ENCODE measurements at places on chromosomes 3 and 15.

DNA sequence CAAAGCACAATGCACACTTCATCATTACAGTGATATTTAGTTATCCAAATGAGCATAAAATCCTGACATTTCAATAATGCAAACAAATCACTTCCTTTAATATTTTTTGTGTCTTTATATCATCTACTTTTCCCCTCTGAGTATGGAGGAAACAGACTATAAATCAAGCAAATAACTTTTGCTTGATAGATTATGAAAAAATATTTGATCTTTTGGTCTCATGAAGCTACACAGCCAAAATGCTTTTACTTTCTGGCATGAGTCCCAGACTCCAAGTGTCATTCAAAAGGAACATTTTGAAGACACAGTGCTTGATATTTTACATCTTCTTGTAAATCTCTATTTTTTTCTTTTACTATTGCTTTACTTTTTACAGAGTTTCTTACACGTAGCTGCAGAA, 215.3 kb upstream of the ROBO1 start:
- DNase-seq, result no peak

DNA sequence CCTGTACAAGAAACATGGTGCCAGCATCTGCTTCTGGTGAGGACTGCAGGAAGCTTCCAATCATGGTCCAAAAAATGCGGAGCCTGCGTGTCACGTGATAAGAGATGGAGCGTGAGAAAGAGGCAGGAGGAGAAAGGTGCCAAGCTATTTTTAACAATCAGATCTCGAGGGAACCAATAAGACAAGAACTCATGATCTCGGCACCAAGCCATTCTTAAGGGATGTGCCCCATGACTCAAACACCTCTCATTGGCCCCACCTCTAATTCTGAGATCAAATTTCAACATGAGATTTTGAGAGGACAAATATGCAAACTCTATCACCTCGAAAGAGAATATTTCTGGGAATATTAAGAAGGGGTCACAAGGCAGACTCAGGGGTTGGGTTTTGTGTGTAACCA, 107.2 kb downstream of the PYDC2 start:
- DNase-seq, result no peak

GRCh38 chr3:143831208-143831607, 17.1 kb downstream of the SLC9A9 start:
- DNase-seq, result no peak

DNA sequence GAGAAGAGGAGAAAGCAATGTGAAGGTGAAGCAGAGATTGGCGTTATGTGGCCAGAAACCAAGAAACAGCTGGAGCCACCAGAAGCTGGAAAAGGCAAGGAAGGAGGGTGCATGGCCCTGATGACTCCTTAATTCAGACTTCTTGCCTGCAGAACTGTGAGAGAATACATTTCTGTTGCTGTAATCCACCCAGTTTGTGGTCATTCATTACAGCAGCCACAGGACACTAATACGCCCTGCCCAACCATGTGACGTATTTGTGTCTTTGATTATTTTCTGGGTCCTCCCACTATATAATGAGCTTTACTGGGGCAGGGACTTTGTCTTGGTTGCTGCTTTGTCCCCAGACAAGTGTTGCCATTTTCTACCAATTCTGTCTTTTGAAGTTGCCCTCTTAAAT, 64.5 kb upstream of the MITF start:
- DNase-seq, result no peak

DNA sequence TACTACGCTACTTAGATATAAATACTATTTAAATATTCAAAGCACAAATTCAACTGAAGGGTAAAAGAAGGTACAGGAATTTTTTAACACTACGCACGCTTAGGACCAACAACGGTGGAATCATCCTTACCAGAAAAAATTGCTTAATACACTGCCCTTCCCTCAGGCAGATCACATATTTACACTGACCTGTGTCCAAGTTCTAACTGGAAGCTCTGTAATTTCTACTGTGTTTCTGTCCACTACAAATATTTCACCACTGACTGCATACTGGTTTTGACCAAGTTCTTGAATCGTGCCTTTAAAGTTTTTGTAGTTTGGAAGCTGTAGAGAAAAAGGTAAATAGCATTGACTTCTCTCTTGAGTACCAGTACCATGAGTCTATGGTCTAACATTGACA, 44.2 kb downstream of the TOP2B start:
- DNase-seq, result no peak

- DNase-seq, result no peak
These were observed 19.0 kb upstream of the CCR2 start for GRCh38 chr3:46334741-46335478.

GRCh38 chr3:77780278-77780996, 740.5 kb downstream of the ROBO2 start:
- no peak for DNase-seq

All from GM12864 (cell line).